Neural crest cell (in vitro differentiated cells): ENCODE measurements at places on chromosomes 5 and 9. TPM values are rescaled to one million over a fixed set of nuclear protein-coding genes. Genes with fewer than 3 reads are reported as not detected.

DNA sequence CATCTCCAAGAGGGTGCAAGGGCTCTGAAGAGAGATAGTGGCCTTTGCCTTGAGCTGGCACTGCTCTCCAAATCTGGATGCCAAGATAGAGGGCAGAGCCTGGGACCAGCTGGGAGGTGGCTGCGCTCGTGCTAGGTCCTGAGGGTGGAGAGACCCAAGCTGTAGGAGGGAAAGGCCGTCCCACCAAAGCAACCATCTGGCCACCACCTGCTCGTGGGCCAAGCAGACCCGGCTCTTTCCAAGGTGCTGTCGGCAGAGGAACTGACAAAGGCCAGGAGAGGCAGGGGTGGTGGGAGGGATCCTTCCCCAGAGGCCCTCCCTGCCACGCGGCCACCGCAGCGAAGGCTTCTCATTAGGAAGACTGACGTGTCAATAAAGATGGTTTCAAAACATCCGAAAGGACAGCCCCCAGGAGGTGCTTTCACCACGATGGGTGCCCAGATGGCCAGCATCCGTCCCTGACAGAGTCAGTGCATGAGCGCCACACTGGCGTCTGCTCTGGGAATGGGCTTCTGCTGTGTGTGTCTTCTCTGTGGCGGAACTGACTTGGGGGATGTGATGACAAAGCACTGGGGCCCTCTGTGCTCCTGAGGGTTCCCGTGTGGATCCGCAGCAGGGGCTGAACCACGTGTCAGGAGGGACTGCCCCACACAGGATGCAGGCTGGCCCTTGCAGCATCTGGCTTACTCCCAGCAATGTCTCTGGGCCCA is 213.5 kb downstream of the FANCC start:
- DNase-seq, result no peak

DNA sequence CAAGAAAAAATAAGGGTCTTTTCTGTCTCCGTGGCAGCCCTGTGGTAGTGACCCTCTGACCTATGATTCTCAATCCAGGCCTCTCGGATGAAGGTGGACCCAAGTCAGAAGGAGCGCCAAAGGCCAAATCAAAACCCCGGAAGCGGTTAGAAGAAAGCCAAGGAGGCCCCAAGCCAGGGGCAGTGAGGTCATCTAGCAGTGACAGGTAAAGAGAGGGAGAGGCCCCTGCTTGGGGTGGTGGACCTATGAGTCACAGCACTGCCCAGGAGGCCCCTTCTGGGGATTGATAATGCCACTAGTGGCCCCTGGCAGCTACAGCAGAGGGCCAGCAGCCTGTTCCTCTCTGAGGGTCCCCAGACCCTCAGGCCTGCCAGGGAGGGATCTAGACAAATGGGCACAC is 6.4 kb upstream of the SLC2A8 start:
- no peak for DNase-seq

- no peak for DNase-seq
Observed at GRCh38 chr9:128494746-128495129, 9.8 kb upstream of the GLE1 start.

Gene GRM6
- total RNA-seq, result not detected in 2 replicates

- DNase-seq, result no peak
Observed at GRCh38 chr9:138021251-138022056, 143.9 kb downstream of the CACNA1B start.

Gene LRRC19
- not detected in 2 replicates for total RNA-seq

DNA sequence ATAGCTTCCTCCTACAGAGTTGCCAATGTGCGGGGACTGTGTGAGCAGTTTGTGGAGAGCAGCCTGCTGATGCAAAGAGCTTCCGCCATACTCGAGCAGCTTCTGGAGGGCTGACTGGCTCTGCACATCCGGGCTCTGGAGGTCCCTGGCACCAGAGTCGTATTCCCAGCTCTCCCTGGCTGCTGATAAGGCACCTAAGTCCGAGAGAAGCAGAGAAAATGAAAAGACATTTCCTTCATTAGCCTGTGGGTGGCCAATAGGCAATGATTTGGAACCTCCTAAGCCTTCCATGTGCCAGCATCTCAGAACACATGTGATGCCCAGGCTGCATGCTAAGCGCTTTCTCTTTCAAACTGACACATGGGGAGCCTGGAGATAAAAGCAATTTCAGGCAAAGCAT is 94.3 kb downstream of the TSSK1B start:
- DNase-seq, result no peak
